Activated CD4-positive, CD25-positive, alpha-beta regulatory T cell treated with anti-CD3 and anti-CD28 coated beads, Interleukin-2, amount 50 U/mL, for 16 hours (primary cell): ENCODE measurements at places on chromosomes 3 and 15.

DNA sequence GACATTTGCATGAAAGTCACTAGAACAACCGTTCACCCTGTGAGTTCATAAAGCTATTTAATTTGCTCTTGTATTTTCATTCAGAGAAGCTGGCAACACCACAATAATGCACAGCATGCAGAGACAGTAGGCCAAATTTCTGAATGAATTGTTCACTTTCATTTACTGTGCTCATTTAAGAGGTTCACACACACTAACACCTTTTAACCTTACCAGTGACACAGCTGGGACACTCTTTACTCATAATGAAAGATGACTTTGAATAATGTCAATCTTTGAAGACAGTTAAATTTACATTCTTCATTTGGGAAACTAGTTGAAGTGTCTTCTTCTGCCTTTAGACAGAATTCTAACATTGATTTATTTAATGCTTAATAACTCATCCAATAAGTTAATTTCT lies 95.7 kb downstream of the ROBO1 start:
- no peak for DNase-seq

DNA sequence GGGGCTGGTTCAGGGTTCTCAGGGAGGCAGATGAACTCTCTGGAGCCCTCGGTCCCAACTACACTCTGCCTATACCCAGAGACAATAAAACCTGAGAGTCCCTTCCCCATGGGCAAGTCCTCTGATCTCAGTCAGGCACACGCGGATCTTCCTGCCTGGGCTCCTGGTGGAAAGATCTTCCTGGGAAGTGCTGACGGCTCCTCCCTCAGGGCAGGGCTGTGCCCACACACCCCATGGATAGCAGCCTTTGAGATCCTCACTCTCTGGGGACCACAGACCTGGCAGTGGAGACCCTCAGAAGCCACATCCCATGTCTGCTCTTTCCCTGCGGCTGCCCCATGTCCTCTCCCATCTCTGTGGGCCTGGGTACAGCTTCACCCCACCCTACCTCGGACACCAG lies 10.4 kb downstream of the SH2D7 start:
- DNase-seq: no peak

- no peak for DNase-seq
Observed at GRCh38 chr3:12351145-12351544, 62.3 kb downstream of the PPARG start.

- DNase-seq: peak; percentile 62
Observed at GRCh38 chr3:69082805-69083204, 1.9 kb upstream of the ARL6IP5 start.

DNA sequence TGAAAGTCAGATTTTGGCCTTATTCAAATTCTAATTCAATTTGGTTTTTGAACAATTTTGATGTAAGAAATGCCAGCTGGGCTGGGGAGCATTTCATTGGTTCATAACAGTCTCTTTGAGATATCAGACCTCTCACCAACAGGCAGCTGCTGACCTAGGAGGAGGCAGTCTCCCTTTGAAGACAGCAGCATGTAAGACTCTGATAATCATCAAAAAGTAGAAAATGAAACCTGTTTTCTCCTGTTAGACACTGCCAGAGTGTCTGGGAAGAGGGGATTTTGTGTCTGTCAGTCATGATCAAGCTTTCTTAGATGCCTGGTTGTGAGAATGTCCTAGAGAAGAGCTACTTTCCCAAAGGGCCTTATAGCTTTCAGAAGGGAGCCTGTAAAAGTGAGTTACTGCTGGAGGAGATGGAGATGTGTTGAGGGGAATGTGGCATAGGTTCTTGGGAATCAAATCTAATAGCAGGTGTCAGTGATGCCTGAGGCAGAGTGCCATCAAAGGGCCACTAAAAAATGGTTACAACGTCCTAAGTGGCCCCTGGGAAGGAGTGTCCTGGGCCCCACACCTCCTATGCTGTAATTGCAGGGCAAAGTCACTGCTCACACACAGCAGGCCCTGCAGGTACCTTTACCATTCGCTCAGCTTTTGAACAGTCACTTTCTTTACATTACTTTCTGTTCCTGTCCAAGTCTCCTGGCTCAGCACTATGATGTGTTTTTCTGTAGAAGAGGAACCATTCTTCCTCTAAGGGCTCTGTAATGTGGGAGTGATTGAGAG lies 43.1 kb downstream of the FSTL1 start:
- DNase-seq: no peak

DNA sequence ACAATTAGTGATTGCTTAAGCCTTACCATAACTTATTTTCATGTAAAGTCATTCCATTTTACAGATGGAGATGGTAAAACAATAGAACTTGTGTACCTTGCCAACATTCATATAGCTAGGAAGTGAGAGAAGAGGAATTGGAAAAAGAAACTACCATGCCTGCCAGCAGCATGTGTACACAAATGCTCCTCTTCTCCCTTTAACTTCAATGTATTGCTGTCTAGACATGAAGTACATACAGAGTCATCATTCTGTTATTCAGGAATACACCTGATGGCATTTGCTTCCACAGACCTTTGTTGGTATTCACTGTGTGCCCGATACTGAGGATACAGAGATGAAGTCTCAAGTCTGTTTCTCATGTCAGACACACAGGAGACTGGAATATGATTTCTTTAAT lies 7.1 kb upstream of the TMEM207 start:
- DNase-seq: no peak

- DNase-seq: no peak
Observed at GRCh38 chr3:64270866-64271260, 45.6 kb upstream of the PRICKLE2 start.

GRCh38 chr15:79475306-79475705 lies 43.2 kb downstream of the MINAR1 start:
- DNase-seq: no peak

DNA sequence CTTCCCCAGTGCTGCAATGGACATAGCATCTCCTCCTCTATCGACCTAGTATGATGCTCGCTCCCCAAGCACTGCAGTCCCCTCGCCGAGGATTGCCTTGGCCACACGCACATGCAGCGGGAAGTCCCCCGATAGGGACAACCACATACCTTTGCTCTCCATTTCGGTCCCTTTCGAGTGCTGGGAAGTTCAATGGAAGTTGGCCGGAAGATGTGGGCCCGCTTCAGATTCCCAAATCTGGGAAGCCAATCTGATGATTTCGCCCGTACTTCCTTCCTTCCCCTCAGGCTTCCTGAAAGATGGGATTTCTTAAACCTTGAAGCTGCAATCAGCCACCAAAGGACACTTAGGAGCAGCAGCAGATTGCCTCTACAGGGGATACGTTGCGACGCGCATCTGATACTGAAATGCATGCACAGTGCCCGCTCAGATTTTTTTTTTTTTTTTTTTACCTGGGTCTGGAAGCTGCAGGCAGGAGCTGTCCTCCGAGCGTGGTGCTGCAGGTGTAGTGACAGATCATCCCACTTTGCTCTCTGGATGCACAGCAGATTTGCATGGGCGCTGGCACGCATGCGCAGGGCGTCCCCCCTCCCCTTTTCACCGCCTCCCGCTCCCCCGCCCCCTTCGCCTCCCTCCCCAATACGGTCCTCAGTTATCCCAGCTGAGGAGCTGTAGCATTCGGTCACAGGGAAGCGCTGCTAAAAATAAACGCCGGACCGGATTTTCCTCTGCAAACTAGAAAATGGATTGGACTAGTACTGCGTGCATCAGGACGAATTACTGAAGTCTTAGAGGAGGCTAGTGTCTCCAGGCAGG lies at the start of gene FGF12:
TSS of gene FGF12 (minus strand) at position 510 of the 816 bp plus-strand sequence.
- no peak for DNase-seq

- no peak for DNase-seq
Observed at GRCh38 chr15:27268923-27269322, 297.9 kb downstream of the GABRG3 start.

DNA sequence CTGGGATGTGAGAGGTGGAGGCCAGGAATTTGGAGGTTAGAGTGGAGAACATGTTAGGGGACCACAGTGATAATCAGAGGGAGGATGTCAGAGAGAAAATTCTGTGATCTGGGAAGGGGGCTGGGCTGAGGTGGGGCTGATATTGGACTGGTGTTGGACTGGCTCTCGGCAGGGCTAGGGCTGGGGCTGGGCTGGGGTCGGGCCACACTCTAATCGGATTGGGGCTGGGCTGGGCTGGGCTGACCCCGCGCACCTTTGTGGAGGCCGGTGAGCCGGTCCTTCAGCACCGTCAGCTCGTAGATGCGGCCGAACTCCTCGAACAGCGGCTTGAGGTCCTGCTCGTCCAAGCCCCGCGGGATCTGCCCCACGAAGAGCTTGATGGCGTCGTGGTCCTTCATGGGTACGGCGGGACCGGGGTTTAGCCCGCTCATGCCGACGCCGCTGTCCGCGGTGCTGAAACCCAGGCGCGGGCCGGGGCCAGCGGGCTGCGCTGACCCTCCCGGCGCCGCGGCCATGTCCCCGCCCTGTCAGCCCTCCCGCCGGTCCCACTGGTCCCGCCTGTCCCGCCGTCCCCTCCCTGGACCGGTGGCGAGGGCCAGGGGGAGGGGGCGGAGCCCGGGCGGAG lies 485 bp downstream of the CELF6 start:
- no peak for DNase-seq

DNA sequence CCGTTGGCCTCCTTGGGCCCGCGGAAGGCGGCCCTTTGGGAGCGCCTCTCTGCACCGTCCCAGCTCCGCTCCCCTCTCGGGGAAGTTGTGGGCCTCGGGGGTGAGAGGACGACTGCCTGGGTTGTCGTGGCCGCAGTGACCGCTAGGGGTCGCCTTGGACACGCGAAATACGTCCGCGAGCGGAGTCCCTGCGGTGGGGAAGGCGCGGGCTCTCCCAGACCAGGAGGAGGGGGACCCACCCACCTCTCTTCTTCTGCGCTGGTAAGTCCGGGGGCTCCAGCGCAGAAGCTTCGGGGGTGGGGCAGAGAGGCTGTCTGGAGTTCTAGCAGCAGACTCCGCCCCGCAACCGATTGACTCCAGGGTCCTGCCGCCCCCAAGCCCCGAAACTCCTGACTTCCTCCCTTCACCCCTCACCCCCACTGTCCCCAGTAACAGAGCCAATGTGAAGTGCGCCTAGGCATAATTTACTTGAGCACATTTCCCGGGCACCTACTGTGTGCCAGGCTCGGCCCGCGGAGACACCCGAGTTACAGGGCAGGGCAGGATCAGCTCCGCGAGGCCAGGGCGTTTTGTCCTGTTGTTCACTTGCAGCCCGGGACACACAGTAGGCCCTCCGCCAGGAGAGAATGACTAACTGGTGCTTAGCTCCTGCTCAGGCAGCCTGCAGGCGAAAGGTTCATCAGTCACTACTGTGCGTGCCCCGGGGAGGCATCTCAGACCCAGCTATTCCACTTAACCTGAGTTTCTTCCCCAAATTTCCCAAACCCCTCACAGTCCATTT lies 32.8 kb downstream of the DNASE1L3 start:
- peak; percentile 73 for DNase-seq

DNA sequence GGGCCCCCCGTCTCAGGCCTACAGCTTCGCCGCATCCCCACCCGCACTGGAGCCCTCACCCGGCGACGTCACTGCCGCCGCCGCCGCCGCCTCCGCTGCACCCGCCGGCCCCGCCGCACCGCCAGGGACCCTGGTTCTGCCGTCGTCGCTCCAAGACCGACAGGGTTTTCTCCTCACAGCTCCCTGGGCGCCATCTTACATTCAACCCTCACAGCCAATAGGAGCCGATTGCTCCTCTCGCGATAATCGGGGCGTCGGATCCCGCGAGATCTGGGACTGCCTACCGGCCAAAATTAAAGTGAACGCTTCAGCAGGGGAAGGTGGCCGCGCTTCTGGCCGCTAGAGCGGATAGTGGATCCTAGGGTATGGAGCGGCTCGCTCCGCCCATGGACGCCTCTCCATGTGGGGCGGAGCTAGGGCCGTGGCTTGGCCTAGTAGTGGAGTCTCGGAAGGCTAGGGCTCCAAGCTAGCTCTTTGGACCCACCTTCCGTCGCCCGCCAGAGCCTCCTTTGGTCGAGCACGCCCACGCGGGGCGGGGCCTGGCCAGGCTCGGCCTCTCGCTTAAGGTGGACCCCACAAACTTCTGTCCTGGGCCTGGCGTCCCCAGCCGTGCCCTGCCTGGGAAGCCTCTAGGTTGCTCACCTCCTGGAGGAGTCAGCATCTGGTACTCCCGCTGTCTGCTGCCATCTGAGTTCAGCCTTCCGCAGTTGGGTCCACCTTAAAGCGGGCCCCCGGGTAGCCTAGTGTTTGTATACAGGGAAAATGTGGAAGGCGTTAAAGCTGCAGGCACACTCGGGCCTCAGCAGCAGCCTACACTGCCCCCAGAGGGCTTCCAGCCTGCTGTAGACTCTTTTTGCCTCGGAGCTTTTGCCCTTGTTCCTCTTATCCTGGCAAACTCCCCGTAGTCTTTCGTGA lies at the start of gene QRICH1:
TSS of gene QRICH1 (minus strand) at position 219 of the 915 bp plus-strand sequence. CDS start 17,054 bp downstream, outside the sequence.
- DNase-seq: peak; percentile 90

GRCh38 chr15:68343579-68344225 lies 66.2 kb downstream of the FEM1B start:
- DNase-seq: no peak

DNA sequence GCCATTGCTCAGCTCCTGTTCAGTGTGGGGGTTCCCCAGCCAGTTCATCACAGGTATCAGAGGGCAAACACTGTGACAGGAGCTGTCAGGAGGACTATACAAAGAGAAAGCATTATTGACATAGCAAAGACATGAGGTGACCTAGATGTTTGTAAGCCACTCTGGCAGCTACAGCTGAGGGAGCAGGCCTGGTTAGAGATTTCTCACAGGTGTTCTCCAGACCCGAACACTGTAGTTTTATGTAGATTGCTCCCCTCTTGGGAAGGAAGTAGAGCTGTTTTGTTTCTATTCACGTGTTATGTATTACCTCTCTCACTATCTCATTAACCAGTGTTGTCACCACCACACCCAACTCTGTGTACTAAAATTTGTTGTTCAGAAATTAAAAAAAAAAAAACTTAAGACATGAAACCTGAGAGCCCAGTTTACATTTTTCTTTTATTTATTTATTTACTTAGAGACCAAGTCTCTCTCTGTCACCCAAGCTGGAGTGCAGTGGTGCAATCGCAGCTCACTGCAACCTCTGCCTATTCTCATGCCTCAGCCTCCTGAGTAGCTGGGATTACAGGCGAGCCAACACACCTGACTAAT lies 123.7 kb downstream of the RBPMS2 start:
- DNase-seq: peak; percentile 13
